ENCODE measurements at places on chromosomes 16 and 17.

DNA sequence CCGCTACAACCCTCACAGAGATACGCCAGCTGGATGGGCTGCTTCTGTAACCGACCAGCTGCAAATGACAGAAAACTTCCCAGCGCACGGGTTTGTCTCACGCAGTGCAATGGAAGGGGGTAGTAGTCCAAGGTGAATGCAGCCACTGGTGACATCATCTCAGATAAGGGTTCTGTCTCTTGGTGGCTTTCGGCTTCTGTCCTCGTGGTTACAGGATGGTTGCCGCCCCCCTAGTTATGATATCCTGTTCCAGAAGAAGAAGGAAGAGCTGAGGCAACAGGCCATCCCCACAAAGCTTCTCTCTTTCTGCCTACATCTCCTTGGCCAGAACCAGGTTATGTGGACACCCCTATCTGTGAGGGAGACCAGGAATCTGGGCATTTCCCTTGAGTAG lies 40.3 kb upstream of the BAHCC1 start:
- DNase-seq, result no peak

GRCh38 chr17:76567634-76568432 lies 17.8 kb downstream of the ST6GALNAC2 start:
- no peak for DNase-seq

GRCh38 chr16:72203401-72203800 lies 31.4 kb upstream of the PMFBP1 start:
- no peak for DNase-seq

GRCh38 chr16:20321671-20322070 lies 5.6 kb downstream of the GP2 start:
- no peak for DNase-seq

GRCh38 chr17:21374441-21375161 lies 1.6 kb upstream of the KCNJ12 start:
- no peak for DNase-seq

GRCh38 chr16:86079255-86079885 lies 180.4 kb downstream of the IRF8 start:
- DNase-seq, result no peak

GRCh38 chr16:12305847-12306801 lies 329.6 kb downstream of the SNX29 start:
- no peak for DNase-seq

- DNase-seq, result no peak
Observed at GRCh38 chr16:50489182-50489581, 59.0 kb upstream of the NKD1 start.

DNA sequence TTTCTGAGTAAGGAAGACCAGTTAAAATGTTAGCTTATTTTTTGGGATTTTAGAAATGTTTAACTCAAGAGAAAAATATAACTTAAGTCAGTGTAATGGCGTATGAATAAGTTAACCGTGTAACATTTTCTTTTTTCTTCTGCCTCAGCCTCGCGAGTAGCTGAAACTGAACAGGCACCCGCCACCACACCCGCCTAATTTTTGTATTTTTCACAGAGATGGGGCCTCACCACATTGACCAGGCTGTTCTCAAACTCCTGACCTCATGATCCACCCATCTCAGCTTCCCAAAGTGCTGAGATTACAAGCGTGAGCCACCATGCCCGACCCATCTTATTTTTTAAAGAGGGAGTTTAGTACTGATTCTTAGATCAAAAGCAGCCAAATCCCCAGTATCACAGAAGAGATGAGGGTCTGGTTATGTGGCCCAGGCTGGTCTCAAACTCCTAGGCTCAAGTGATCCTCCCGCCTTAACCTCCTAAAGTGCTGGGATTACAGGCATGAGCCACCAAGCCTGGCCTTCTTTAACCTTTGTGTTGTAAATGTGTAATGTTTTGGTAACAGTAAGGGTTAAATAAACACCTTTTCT lies 16.8 kb downstream of the PITPNC1 start:
- no peak for DNase-seq

DNA sequence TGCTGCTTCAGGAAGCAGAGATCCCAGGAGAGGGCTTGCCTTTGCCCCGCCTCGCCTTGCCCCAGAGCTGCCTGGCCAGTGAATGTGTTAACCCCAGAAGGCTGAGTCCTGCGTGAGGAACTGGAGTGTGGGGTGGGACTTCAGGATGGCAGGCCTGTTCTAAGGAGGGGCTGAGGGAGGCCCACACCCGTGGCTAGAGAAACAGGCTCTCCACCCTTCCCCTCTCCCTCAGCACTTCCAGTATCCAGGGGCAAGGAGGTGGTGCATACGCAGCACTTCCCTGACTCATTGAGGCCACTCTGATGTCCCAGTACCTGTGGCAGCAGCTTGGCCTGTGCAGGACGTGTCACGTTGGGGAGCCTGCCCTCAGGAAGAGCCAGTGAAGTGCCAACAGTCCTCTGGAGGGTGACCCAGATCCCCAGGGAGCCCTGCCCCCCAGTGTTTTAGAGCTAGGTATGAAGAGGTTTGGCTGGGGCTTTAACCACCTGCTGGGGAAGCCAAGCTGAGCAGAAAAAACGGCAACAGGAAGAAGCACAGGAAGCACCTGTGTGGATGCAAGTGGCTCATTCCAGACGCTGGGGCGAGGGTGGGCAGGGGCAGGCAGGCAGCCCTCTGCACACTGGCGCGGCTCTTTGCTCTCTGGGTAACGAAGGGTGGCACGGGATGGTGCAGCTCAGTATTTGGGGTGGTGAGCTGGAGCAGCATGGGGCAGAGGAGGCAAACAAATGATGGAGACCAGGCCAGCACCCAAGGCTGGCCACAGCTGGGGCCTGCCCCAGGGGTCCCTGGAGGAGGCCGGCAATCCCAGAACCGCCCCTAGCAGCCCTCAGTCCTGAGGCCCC lies 14.7 kb upstream of the CTCF start:
- DNase-seq, result no peak

- DNase-seq, result peak; percentile 52
Observed at GRCh38 chr17:29589524-29590410, at the start of gene GIT1. TSS of gene GIT1 (minus strand) at chr17:29589648. CDS start at chr17:29589378, 270 bp downstream.

DNA sequence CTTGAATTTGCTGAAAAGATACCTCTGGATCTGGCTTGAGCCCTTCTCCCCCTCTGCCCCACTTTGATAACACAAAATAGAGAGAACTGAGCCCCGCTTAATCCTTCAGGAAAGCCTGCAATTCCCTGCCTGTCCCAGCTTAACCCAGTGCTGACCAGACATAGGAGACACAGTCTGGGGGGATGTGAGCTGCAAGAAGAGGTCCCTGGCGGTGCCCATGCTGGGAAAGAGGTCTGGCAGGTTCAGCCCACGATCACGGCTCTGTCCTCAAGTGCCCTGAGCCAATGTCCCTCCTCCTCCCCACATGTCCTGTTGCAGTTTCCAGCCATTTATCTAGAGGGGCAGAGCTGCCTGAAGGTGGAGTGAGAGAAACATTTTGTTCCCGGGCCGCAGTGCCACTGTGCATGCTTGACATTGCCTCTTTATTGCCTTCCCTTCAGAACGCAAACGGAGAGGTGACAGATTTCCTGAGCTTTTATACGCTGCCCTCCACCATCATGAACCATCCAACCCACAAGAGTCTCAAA lies 29.0 kb downstream of the PLCD3 start:
- DNase-seq, result no peak

DNA sequence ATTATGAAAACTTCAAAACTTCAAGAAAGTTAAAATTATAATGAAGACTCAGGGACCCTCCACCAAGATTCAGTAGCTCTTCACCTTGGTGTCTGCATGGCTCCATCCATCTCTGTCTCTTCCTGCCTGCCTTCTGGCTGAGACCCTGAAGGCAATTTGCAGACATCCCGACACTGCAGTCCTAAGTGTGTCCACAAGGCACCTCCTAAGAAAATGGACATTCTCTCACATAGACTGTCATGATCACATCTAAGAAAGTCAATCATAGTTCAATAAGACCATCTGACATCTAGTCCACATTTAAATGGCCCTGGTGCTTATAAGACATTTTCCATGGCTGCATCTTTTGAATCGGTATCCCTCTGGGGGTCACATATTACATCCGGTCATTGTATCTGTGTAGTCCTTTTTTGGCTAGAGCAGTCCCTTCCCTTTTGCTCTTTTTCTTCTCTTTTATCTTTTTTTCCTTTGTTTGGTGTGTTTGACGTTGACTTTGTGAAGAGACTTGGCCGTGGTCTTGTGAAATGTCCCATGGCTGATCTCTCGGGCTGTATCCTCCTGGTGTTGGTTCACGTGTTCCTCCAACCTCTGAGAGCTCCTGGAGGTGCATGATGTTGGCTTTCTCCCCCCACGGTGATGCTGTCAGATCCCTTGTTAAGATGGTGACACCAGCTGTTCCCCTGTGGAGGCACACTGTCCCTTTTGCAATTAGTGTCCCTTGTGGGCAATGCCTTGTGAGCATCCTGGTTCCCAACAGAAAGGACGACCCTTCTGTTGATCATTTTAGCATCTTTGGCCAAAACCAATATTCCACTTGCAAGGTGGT lies 5.0 kb upstream of the TNFRSF13B start:
- no peak for DNase-seq

DNA sequence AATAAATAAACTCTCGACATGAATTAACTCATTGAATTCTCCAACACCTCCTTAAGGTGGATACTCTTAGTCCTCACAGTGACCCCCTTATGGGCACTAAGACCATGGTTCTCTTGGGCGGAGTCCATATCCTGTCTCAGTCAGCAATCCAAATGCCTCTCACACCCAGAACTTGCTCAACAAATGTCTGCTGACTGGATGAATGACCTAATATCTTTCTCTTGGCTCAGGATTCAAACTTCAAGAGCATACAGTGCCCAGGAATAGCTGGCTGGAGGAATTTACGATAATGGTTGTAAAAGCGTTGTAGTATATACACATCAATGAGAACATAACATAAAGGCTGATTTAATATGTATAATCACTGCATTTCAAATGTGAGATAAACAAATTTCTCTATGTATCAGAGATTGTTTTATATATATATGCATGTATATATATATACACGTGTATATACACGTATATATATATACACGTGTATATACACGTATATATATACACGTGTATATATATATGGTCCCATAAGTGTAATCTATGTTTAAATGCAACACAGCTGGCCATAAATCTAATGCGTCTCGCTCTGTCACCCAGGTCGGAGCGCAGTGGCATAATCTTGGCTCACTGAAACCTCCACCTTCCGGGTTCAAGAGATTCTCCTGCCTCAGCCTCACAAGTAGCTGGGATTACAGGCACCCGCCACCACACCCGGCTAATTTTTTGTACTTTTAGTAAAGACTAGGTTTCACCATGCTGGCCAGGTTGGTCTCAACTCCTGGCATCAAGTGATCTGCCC lies 6.5 kb upstream of the UBB start:
- no peak for DNase-seq

GRCh38 chr16:84082110-84082509 lies 34.6 kb downstream of the MBTPS1 start:
- DNase-seq, result no peak

- peak; percentile 5 for DNase-seq
Observed at GRCh38 chr17:49952209-49952911, 16.6 kb upstream of the DLX4 start.

GRCh38 chr17:66262767-66263166 lies 33.6 kb upstream of the APOH start:
- no peak for DNase-seq

GRCh38 chr17:46991617-46992016 lies 12.6 kb upstream of the RPRML start:
- DNase-seq, result no peak

DNA sequence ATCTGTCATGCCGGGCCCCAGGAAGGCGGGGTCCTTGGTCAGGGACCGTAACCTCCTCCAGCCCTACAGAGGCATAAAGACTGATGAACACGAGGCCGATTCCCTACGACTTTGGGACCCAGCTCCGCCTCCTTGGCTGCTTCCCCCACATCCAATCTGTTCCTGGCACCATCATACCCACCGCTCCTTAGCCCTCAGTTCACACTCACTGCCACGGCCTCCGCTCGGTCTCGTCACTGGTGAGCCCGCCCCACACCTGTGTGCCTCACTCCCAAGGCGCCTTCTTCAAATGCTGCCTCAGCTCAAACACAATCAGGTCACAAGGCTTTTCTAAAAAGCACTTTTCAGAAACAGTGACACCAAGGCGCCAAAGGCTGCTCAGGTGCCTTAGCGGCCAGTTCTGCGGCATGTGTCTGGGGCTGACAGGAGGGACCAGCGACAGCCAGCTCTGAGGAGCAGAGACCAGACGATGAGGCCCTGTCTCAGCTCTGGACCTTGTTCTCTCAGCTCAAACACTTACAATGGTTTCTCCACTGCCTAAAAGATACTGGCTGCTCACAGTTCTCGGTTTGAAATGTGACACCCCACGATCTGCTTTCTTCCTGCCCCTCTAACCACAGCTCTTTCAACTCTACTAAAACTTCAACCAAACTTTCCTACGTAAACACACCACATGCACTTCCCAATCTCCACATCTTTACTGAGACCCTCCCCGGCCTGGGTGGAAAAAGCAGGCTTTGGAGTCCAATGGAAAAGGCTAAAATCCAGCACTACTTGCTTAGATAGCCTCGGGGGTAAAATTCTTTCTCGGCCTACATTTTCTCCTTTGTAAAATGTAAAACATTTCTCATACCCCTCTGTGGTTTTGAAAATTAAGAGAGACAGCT lies 33.2 kb downstream of the CYB5D2 start:
- DNase-seq, result no peak

GRCh38 chr17:61955619-61956018 lies 27.8 kb upstream of the INTS2 start:
- no peak for DNase-seq

DNA sequence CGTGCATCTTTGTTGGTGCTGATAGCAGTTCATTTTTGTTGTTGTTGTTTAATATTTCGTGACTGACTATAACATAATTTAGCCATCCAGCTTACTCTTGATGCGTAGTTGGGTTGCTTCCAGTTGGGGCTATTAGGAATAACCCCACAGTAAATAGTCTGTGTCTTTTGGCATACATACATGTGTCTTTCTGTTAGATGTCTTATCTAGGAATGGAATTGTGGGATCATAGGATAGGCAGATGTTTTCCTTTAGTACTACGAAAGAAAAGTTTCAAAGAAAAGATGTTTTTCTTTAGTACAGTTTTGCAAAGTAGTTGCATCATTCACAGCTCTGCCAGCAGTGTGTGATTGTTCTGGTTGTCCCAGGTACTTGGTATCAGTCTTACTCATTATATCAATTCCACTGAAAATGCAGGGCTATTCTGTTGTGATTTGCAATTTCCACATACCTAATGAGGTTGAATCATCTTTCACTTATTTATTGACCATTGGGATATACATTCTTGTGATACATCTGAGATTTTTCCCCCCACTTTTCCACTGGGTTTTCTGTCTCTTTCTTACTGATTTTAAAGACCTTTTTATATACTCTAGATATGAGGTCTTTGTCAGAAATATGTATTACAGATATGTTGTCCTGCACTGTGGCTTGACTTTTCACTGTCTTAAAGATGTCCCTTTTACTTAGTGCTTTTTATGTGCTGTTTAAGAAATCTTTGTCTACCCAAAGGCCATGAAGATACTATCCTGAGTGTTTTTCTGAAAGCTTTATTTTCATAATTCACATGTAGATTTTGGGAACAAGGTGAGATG lies 173.3 kb downstream of the MRTFB start:
- peak; percentile 55 for DNase-seq

GRCh38 chr16:24509536-24509935 lies 29.8 kb upstream of the RBBP6 start:
- no peak for DNase-seq

All from fibroblast of skin of left biceps (primary cell).